ENCODE measurements at places on chromosomes 13 and 19.

- DNase-seq: no peak
These were observed 1.9 kb downstream of the LDLR start for GRCh38 chr19:11090997-11091702.

DNA sequence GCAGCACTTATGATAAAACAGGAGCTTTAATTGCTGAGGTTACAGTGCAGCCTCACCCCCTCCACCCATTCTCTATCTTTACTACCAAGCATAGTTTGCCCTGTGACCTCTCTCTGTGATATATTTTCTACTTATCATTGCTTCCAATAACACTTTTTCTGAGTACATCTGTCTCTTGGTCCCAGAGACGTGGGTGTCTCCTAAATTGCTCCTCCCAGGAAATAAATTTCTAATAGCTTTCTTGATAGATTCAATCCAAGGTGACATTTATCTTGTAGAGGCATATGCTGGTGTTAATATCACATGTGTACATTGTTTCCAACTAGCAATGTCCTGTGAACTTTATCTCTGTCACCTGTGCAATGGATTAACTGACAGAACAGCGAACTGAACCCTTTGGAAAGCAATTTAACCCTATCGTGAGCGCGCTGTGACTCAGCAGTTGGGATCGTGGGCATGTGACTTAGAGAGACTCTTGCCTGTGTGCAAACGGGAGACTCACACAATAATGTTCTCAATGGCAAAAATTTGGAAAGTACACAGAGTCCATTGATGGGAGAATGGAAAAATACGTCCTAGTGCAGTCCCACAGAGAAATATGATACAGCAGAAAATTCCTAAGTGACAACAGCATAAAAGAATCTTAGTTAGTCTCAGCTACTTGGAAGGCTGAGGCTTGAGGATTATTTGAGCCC, 7.0 kb upstream of the MAP2K2 start:
- DNase-seq: no peak

- DNase-seq: no peak
These were observed 79.3 kb downstream of the CRYL1 start for GRCh38 chr13:20446405-20446804.

GRCh38 chr19:50932018-50932689, 20.7 kb downstream of the KLK5 start:
- no peak for DNase-seq

GRCh38 chr19:13093407-13094105, 9.1 kb downstream of the LYL1 start:
- DNase-seq: peak; percentile 77

All from activated CD4-positive, alpha-beta T cell treated with anti-CD3 and anti-CD28 coated beads for 4 hours (primary cell).